ENCODE measurements at places on chromosomes 1 and 21.

- DNase-seq = no peak
Observed at GRCh38 chr1:46749404-46749803, 30.5 kb upstream of the EFCAB14 start.

- DNase-seq = no peak
Observed at GRCh38 chr1:17075470-17076255, 21.8 kb upstream of the SDHB start.

GRCh38 chr21:18603980-18604379 is 200.4 kb upstream of the TMPRSS15 start:
- no peak for DNase-seq

- no peak for DNase-seq
Observed at GRCh38 chr21:36265431-36265830, 54.6 kb upstream of the MORC3 start.

DNA sequence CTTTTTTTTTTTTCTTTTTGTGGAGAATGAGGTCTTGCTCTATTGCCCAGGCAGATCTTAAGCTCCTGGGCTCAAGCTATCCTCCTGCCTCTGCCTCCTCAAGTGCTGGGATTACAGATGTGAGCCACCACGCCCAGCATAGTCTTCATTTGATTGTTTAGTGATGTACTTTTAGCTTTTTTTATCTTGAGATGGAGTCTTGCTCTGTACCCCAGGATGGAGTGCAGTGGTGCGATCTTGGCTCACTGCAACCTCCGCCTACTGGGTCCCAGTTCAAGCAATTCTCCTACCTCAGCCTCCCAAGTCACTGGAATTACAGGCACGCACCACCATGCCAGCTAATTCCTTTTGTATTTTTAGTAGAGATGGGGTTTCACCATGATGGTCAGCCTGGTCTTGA is 24.0 kb upstream of the LRRC3 start:
- DNase-seq = no peak

GRCh38 chr1:165562571-165562970 is 18.8 kb downstream of the LRRC52 start:
- no peak for DNase-seq

DNA sequence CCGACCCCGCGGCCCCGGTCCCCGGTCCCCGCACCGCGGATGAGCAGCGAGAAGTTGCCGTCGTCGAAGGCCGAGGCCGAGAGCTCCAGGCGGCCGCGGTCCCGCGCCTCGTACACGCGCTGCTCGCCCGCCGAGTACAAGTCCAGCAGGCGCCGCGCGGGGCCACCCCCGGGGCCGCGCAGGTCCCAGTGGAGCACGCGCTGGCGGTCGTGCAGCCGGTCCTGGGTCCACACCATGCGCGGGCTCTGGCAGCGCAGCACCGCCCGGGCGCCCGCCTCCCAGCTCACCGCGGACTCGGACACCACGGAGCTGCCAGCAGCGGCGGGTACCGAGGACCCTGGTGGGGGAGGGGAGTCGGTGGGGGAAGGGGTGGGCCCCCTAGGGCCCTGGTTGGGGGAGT is 2.9 kb downstream of the MXRA8 start:
- peak; percentile 11 for DNase-seq

DNA sequence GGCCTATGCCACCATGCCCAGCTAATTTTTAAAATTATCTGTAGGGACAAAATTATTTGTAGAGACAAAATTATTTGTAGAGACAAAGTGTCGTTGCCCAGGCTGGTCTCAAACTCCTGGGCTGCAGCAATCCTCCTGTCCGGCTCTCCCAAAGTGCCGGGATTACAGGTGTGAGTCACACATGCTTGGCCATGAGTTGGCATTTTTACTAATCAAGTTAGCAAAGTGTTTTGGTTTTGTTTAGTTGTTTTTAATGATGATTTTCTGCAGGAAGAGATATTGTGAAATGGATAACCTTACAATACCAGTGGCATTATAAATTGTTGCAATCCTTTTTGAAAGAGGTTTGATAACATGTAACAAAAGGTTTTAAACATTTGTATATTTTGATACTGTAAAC is 65.3 kb upstream of the MAGI3 start:
- DNase-seq = no peak

- no peak for DNase-seq
Observed at GRCh38 chr1:246778663-246779062, 54.5 kb downstream of the SCCPDH start.

- DNase-seq = no peak
Observed at GRCh38 chr1:237390823-237391222, 348.8 kb downstream of the RYR2 start.

DNA sequence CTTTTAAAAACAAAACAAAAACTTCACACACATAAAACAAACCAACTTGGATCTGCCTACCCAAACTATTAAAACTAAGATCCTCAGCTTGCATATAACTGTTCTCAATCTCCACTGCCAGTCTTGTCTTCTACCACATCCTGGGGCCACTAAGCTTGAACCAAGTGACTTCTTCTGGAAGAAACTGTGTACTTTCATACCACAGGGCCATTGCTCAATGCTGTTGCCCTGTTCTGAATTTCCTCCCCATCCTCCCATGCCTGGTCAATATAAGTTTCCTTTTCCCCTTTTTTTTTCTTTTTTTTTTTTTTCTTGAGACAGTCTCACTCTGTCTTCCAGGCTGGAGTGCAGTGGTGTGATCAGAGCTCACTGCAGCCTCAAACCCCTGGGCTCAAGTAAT is 109.9 kb downstream of the KIAA0319L start:
- no peak for DNase-seq

- DNase-seq = no peak
Observed at GRCh38 chr1:17167041-17167785, 37.7 kb upstream of the PADI1 start.

DNA sequence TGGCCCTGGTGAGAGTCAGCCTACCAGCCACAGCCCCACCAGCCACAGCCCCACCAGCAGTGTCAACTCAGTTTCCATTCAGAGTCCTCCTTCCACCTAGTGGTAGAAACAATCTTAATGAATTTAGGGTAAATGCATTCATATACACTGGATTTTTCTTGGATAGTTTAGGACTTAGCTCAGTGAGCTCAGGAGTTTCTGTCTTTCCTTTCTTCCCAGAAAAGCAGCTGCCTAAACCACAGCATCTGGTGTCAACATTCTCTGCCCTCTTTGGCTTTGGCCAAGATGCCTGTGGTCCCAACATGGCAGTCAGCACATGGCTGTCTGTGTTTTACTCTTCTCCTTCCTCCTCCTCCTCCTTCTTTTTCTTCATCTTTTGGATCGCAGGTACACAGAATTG is 94.0 kb downstream of the CLIC6 start:
- DNase-seq = no peak

DNA sequence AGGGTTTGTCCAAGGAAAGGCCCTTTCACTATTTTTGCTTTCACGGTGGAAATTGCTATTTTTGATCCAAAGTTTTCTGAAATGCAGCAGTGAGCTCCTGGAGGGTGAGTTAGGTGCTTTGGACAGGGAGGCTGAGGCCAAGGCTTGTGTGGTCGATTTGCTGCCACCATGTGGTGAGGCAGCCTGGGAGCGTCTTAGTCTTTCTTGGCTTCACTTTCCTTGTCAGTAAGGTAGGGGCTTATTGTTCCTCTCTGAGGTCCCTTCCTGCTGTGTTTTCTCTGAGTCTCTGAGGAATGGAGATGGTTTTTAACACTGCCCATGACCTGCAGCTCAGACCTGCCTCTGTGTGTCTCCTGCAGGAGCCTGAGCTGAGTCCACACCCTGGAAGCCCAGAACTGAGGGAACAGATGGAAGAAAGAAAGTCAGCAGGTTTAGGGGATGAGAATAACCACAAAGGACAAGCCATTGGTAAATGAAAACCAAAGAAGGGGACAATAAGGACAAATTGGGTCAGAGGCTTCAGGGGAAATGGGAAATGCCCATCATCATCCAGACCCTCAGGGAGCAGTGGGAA is 20.1 kb upstream of the S100A10 start:
- DNase-seq = no peak

DNA sequence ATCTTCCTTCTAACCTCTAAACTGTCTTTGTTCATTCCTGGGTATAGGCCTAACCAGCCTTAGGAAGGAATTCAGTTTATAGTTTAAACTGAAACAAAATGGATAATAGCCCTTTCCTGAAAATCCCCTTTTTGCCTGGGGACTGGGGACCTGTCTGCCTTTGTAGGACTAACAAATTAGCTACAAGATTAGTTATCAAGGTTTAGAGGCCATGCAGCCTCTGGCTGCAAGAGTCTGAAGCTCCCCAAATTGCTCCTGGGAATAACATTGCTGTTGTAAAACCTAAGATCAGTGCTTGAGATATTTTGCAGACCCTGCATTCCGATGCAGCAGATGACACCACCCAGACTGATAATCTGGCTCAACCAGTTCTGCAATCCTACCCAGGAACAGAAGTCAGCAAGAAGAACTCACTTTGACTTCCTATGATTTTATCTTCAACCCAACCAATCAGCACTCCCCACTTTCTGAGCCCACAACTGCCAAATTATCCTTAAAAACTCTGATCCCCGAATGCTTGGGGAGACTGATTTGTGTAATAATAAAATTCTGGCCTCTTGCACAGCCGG is 96.6 kb upstream of the ETV3 start:
- DNase-seq = no peak

GRCh38 chr1:97277891-97278654 is 556.5 kb downstream of the PTBP2 start:
- DNase-seq = no peak

All from NCI-H2227 treated with DMSO at 0.1 percent for 48 hours (cell line).